ENCODE measurements at places on chromosomes 7 and 10.
A peak's percentile ranks its signal among the peaks of the same experiment; 100 is the strongest.

DNA sequence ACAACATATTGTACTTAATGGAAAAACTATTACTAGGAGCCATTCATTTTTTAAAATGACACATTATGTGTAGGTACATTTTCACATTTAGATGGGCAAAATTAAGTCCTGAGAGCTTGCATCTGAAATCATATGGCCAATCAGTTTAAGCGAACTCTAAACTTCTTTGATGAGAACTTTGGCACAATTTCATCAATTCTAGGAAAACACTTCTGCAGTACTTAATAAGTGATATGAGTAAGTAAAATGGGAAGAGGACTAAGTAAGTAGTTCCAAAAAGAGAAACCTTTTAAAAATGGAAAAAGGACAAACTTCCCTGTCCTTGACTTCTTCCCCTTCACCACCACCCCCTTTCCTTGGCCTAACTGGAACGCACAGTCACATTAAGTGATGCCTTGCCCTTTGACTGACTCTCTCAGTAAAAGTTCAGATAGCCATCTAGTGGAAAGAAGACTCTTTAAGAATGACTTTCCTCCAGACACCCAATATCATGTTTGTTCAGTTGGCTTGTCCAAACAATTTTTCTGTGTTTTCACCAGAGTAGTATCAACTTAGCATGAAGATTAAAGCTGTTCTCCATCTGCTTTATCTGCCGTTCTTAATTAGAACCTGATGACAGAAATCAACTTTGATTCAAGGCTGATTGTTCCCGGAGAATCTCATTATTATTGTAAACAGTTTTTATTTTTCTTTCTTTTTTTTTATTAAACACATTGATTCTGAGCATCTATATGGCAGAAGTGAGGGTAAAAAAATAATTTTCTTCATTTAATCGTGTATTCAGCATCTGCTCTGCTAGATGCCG is 45.1 kb downstream of the CNNM2 start:
- no peak for DNase-seq

DNA sequence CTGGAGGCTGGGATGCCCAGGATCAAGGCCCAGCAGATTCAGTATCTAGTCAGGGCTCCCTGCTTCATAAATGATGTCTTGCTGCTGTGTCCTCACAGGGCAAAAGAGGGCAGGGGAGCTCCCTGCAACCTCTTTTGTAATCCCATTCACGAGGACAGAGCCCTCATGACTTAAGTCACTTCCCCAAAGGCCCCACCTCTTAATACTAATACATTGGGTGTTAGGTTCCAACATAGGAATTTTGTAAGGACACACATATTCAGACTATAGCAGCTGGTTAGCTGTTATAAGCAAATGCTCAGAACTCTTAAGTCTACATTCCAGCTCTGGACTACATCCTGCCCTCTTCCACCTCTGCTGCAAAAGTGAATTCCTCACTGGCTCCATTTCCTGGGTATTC is 63.0 kb downstream of the VOPP1 start:
- DNase-seq: no peak

- no peak for DNase-seq
Measured at GRCh38 chr10:88831709-88832108, 19.9 kb downstream of the ANKRD22 start.

- no peak for DNase-seq
Measured at GRCh38 chr7:12930534-12930933, 243.1 kb downstream of the ARL4A start.

DNA sequence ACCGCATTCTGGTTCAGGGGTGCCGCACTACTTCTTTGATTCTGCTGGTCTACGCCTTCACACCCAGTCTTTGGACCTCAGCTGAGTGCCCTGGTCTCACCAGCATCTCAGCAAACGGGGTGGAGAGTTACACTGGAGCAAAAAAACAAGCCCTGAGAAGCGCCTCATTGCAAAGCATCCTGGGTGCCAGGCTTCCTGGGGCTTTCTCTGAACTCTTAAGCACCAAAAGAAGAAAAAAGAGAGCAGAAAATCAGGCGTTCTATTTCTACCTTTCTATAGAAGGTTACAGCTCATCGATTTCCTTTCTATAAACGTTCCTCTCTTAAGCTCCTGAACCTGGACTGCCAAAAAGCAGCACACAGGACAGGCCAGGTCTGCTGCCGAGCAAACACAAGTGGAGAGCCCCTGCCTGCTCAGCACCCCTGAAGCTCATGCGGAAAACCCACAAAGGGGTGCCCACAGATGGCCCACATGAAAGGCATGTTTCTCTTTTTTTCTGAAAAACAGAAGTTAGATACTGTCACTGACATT is 217.9 kb downstream of the SFMBT2 start:
- DNase-seq: no peak

GRCh38 chr10:130242513-130242912 is 106.3 kb downstream of the GLRX3 start:
- no peak for DNase-seq

- DNase-seq: no peak
Measured at GRCh38 chr10:28991333-28992270, 297.3 kb upstream of the LYZL1 start.

DNA sequence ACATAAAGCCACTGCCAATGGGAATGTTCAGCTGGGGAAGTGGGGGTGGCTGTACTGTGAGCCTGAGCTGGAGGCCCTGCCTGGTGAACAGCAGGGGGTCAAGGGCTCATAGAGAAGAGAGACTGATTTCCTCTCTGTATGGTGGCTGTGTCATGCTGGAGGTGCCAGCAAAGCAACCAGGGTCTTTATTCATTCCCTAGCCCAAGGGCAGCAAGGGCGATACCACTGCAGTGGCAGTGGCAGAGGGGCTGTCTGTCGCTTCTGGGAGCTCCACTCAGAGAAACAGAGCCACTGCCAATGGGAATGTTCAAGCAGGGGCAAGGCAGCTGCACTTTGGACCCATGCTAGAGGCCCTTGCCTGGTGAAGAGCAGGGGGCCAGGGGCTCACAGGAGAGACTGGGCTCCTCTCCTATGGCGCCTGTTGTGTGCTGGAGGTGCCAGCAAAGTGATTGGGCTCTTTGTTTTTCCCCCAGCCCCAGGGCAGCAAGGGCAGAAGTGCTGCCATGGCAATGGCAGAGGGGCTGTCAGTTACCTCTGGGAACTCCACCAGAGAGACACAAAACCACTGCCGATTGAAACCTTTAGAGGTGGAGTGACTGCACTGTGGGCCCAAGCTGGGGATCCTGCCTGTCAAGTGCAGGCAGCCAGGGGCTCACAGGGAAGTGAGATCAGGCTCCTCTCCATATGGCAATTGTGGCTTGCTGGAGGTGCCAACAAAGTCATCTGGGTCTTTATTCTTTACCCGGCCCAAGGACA is 545.1 kb downstream of the SH2D4B start:
- no peak for DNase-seq

DNA sequence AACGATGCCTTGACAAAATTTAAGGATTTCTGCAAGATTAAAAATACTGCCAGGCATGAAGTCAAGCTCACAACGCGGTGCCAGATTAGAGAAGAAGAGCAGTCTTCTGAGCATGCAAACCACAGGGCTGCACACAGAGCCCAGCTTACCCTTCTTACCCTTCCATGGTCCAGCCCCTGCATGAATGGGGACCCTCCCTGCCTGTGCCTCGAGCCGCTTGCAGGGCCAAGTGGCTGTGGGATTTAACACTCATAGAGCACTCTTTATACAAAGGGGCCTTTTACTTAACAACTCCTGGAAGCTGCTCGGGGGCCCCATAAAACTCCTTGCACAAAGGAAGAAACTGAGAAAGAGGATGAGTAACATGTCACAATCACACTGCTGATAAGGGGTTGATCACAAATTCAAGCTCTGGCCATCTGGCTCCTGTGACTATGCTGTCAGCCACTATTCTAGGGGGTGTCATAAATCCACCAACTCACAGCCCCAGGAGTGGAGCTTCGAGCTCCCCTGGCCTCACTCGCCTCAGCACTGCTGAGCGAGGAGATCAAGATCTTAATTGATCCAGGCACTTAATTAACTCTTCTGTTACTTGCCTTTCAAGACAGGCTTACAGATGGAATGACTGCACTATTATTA is 514.8 kb downstream of the TNS3 start:
- no peak for DNase-seq

- no peak for DNase-seq
Measured at GRCh38 chr10:84837041-84837812, 508.8 kb downstream of the CCSER2 start.

DNA sequence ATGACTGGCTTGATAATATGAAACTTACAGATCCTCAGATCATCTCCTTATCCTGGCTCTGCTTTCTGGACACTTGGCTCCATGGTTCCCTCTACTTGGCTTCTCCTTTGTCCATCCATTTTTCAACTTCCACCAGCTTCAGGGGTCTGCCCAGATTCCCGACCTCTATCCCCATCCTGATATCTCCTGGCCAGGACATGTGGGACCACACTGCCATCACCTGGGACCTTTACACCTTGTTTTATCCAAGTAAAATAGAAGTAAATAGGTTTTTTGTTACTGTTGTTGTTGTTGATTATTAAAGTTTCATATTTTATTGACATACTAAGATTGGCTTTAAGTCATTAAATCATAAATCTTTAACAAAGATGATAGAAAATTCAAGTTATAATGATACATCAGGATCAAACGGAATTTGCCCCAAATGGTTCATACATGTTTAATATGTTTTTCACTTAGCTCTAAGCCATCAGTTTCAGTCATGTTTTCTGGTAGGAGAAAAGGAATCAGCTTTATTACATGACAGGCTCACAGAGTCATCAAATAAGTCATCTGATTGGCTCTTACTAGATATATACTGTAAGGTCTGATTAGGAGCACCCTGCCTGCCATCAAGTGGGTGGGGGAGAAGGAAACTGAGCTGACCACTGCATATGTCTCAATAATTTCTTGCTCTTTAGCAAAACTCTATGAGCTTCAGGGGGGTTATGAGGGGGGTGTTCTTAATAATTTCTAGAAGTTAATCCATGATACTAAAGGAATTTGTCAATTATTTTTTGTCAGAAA is 111.5 kb upstream of the AHR start:
- DNase-seq: no peak

DNA sequence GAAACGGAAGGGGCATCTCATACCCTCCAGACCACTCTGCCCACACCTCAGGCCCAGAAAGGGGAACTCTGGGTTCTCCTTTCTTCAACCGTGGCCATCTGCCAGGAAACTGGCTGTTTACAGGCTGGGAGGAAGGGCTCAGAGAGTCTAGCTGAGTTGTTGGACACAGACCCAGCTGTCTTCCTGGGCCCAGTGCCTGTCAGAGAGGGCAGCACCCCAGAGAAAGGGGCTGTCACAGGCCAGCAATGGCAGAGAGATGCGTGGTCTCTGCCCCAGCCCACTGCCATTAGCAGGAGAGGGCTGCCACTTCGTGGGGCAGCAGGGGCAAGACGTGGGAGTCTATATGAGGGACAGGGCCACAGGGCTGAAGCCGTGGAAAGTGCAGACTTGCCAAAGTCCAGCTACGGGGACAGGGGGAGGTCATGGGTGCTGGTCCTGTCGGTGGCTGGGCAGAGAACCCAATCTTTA is 11.0 kb downstream of the GRID1 start:
- no peak for DNase-seq

GRCh38 chr10:72001033-72001395 is 36.8 kb downstream of the CHST3 start:
- peak; percentile 65 for DNase-seq

DNA sequence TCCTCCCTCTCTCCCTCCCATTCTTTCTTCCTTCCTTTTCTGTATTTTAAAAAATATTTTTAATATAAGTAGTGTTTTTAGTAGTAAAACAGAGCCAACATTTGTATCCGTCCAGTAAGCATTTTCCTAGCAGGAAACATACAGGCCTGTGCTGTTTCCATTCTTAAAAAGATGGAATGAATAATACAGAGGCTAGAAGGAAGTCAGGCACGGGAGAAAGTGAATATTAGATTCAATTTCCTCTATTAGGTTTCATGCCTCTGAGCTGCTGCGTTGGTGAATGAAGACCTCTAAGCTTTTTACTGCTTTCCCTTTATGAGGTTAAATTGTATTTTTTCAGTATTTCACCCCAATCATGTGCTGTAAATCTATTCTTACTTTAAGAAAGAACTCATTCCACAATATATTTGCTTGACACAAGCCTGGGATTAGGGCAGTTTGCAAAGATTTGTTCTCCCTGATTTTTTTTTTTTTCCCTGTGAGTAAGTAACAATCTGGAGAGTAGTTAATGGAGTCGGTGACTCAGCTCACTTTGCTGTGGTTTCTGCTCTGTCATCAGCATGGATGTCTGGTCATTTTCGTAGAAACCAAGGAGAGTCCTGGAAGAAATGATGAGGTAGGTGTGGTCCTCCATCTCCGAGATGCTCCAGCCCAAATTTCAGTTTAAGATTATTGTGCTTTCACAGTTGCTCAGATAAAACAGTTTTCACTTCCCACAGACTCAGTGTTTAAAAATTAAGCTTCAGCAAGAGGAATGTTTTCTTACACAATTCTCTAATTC is 76.1 kb upstream of the PITRM1 start:
- DNase-seq: no peak

- no peak for DNase-seq
Measured at GRCh38 chr10:100735337-100736143, 9.8 kb upstream of the PAX2 start.

GRCh38 chr10:93807371-93807770 is 49.6 kb downstream of the LGI1 start:
- no peak for DNase-seq

DNA sequence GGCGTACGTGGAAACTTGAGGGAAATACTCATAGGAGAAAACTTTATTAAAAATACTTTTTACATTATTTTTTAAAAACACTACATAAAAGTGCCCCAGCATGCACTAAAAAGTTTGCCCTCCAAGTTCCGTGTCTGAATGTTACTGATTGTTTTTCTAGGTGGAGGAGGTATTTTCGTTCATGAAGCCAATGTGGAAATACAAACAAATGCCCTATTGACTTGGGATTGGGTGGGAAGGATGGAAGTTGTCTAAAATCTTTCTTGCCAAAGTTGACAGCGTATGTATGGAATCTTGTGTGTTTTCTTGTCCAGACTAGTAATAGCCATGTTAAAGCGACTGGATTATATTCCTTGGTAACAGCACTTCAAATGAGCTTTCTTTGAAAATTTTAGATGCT is 1.2 kb downstream of the PROSER2 start:
- DNase-seq: no peak

DNA sequence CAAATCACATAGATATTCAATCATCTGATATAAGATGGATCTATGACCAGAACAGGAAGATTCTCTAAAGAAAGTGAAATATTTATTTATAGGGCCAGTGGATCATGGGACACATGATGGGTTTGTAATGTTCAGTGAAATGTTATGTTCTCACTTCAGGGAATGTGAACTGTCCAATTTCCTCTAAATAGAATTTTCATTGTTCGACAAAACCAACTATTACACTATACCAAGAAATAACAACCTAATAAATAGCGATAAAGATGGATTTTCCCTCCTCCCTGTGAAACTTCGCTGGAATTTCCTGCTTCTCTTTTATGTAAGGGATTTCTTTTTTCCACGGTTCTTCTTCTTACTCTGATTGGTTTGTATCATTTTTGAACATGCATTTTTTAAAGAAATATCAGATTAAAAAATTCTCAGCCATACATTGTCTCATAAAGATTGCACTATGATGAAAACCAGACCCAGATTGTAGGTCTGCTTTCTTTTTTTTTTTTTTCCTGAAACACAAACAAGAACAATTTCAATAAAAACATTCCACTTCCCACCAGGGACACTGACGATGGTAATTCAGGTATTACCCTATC is 139.8 kb upstream of the ZEB1 start:
- DNase-seq: no peak
